ENCODE measurements at places on chromosomes 5 and 9.

DNA sequence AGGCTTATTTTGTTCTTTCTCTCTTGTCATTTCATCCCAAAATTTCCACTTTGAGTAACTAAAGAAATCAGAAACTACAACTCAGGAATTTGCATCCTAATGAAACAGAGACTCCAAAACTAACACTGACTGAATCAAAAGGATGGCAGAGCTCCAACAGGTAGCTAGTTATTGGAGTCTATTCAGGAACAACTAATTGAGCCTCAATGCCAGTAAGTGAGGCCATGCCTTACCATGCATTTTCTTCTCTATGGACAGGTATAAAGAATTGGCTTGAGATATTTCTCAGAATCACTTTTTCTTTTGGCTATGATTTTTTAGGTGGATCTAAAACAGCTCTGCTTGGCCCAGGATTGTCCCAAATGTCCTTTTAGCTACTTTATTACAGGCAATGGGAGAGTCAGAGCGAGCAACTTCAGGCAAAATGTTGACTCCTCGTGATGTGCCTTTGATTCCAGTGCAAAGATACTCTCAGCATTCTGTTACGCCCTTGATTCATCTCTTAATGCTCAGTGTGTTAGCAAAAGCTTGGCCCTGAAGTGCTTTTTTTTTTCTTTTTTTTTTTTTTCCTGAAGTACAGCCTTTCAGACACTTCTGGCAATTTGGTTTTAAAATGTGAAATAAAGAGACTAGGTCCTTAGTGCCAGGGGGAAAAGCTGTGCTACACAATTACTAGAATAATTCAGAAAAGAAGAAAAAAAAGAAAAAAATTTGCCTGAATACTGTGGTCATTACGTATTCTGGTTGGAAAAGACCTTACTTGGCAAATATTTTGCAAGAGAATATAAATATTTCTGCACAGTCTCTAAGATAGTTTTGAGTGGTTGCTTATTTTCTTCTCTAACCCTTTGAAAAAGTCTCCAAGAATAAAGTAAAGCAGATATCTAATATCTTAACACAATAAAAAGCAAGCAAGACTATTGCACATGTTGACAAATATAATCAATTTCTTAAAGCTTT, 423.7 kb downstream of the ANXA1 start:
- no peak for DNase-seq

DNA sequence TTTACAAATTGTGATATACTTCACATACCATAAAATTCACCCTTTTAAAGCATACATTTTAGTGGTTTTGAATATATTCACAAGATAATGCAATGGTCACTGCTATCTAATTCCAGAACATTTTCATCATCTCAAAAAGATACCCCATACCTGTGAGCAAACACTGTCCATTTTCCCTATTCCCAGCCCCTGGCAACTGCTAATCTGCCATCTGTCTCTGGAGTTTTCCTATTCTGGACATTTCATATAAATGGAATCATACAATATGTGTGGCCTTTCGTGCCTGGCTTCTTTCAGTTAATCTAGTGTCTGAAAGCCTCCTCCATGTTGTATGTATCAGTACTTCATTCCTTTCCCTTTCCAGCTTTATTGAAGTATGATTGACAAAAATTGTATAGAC, 14.7 kb downstream of the SNX30 start:
- no peak for DNase-seq

- no peak for DNase-seq
These were observed 515.9 kb upstream of the CYLC2 start for GRCh38 chr9:102479191-102479590.

DNA sequence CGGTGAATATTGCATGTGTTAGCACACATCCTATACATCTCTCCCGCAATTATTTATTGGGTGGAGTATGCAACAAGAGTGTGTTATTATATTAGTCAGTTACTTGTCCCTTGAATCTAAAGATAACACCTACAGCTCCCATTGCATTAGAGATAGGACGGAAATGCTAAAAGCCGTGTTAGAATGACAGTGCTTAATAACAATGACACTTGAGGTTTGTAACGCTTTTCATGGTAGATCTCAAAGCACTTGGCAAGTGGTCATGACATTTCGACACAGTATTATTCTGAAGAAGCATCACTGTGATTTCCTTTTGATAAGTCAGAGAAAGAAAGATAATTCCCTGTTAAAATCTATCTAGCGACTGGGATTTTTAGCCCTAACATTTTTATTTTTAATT, 33.4 kb upstream of the TRIO start:
- no peak for DNase-seq

- DNase-seq, result no peak
These were observed at the start of gene DMRT1 for GRCh38 chr9:841371-842209. TSS of gene DMRT1 (plus strand) at chr9:841697. CDS start at chr9:841839, 142 bp downstream.

DNA sequence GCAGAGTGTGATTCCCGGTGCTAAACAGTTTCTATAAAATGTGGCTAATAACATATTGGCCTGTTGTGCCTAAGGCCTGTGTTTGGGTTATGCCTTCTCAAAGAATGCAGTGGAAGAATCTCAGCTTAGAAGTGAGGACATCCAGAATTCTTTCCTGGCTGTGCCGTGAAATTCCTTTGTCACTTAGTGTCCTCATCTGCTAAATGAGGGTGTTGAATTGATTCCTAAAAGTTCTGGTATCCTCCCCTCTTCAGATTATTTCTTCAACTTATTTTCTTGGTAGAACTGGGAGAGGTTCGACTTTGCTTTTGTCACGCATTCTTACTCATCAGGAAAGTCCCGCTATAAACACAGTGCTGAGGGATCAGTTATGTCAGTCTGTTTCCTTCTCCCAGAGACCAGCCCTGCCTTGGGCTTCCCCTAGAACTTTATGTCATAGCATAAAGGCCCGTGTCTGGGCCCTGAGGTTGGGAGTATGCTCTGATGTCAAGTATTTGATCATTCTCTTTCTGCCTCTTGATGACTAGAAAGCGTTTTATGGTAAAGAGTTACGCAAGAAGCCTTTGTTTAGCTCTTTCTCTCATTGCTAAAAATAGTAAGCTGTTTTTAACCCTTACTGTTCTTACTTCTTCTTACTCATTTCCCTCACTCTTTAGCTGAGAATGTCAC, 29.5 kb downstream of the MTAP start:
- DNase-seq, result no peak
